ENCODE measurements at places on chromosomes 2 and 18.

DNA sequence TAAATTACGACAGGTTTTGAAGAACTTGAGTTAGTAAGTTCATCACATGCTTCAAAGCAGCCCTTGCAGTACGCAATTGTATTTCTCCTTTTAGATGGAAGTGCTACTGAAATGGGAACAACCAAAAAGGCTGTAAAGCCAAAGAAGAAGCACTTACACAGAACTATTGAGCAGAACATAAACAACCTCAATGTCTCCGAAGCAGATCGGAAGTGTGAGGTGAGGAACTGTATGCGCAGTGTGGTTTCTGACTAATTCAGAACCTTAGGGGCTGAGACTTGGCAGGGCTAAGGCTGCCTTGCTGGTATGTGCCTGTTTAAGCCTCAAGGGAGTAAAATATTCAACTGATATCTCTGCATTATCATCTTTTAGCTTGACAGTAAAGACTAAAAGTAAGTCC, 8.4 kb downstream of the NCAPH start:
- peak; percentile 98 for DNase-seq

DNA sequence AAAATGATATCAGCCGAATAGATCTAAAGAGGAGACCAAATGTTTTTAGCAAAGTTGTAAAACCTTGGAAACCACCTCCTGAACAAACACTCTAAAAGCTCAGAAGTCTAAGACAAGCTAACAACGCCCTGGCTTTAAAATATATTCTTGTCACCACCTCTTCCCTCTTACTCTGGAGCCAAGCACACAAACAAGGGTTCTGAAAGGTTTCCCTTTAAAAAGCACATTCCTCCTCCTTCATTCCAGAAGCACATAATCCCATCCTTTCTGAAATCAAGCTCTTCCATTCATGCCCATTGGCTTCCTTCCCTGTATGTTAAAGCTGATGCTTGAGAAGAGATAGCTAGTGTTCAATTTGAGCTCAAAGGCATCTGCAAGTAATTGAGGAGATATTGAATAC, 382.0 kb downstream of the LNPK start:
- no peak for DNase-seq

DNA sequence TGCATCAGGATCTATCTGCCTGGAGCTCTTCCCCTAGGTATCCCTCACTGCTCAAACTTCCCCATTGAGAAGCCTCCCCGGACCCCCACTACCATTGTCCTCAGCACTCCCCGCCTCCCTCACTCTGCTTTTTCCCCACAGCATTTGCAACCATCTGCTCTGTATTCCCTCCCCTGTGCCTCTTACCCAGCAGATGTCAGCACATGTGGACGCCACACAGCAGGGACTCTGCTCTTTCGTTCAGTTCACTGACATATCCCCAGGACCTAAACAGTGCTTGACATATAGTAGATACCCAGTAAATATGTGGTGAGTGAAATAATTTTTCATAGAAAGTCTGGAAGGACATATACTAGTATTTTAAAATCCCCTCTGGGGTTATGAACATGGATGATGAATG, 101.1 kb downstream of the TMEM247 start:
- DNase-seq = no peak

- DNase-seq = no peak
These were observed 28.2 kb upstream of the BIN1 start for GRCh38 chr2:127134833-127135830.

- no peak for DNase-seq
These were observed 383.3 kb downstream of the MTX2 start for GRCh38 chr2:176652300-176653182.

- no peak for DNase-seq
These were observed 25.4 kb downstream of the SH3YL1 start for GRCh38 chr2:238431-238830.

- no peak for DNase-seq
These were observed 122.6 kb upstream of the DNAJC10 start for GRCh38 chr2:182593394-182593975.

GRCh38 chr2:60628026-60628425, 74.6 kb upstream of the BCL11A start:
- no peak for DNase-seq

GRCh38 chr2:239934571-239935171, 90.5 kb downstream of the NDUFA10 start:
- DNase-seq = peak; percentile 14

GRCh38 chr2:183812091-183812490, 687.8 kb downstream of the NUP35 start:
- no peak for DNase-seq

GRCh38 chr2:241540401-241540770, 18.2 kb upstream of the BOK start:
- no peak for DNase-seq

- no peak for DNase-seq
These were observed 59.9 kb upstream of the GATA6 start for GRCh38 chr18:22109535-22109934.

DNA sequence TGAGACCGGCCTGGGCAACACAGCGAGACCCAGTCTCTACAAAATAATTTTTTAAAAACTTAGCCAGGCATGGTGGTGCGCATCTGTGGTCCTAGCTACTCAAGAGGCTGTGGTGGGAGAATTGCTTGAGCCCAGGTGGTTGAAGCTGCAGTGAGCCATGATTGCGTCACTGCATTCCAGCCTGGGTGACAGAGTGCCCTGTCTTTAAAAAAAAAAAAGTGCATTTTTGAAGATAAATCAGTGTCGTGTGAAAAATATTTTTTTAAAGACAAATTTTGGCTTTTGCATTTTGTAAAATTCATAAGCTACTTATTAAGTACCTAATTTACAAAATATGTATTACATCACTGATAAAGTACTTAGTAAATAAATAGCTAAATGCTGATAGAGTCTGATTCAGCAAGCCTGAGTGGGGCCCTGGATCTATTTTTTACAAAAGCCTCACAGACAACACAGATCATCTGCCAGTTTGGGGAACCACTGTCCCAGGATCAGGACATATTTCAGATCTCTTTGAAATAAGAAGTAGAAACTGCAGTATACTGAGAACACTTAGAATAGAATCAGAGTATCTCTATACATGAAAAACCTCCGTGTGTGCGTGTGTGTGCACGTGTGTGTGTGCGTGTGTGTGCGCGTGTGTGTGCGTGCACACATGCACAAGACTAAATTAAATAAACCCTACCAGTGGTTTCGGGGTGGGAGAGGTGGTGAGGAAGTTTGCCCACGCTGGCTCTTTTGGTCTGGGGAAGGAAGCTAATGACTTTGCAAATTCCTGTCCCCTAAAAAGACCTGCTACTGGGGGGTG, 61.6 kb downstream of the AAK1 start:
- peak; percentile 53 for DNase-seq

DNA sequence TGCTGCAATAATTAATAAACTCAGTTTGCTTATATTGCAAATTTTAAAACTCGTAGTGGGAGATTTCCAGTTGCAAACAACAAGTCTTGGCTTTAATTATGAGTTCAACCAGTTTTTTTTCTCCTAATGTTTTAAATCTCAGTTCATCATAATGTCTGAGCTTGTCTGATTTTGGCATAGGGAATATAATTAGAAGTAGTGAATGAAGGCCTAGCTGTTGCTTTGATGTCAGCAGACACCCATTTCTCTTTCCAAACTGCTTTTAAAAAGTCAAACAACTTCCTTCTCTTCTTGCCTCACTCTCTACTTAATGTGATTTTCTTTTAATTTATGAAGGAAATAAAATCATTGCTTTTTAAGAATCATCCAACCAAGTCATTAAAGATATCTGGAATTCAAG, 1462.1 kb downstream of the DPP10 start:
- DNase-seq = no peak

- DNase-seq = no peak
These were observed 108.2 kb upstream of the UBE2E3 start for GRCh38 chr2:180872255-180872654.

DNA sequence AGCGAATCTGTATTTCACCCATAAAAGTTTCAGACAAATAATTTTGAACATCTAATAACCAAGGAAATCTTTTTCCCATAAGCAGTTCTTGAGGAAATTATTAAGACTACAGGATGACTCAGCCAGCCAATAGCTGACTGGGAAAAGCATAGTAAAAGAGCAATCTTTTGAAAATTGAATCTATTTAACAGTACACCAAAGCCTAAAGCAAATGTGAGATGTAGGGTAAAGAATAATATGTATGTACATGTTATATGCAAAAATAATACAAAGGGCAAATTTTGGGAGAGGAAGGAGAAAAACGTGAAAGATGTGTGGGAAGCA, 12.6 kb upstream of the KDSR start:
- no peak for DNase-seq

- DNase-seq = no peak
These were observed 28.0 kb downstream of the KIAA2012 start for GRCh38 chr2:202101026-202101579.

DNA sequence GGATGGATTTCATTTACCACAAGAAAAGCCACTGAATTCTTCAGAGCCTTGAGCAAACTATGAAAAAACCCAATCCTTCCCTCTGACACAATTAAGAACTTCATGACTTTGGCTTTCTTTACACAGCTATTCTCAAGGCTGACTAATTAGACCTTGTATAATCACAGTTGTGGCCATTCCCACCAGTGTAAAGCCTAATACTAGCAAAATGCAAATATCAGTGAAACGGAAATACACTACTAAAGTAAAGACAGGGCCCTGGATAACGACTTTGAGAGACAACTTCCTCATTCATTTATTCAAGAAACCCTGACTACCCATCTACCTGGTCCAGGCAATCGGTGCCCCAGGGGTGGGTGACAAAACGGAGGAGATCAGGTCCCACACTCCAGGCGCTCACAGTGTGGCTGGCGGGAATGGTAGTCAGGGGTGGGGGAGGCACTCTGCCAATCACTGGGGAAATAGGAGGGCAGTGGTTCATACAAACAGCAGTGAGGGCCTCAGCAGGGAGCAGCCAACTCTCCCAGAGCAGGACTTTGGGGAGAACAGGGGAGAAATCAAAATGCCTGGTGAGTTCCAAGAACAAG, 28.1 kb downstream of the TMEM163 start:
- DNase-seq = no peak

- DNase-seq = no peak
These were observed 113.5 kb upstream of the NEDD4L start for GRCh38 chr18:57930476-57930875.

DNA sequence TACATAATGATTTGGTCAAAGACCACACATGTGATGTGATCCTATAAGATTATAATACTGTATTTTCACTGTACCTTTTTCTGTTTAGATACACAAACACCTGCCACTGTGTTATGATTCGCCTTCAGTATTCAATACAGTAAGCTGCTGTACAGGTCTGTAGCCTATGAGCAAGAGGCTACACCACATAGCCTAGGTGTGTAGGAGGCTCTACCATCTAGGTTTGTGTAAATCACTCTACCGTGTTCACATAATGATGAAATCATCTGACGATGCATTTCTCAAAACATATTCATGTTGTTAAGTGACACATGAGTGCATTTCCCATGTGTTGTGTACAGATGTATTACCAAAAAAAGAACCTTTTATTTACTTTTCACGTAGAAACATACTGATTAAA, 74.5 kb downstream of the USP40 start:
- DNase-seq = no peak

DNA sequence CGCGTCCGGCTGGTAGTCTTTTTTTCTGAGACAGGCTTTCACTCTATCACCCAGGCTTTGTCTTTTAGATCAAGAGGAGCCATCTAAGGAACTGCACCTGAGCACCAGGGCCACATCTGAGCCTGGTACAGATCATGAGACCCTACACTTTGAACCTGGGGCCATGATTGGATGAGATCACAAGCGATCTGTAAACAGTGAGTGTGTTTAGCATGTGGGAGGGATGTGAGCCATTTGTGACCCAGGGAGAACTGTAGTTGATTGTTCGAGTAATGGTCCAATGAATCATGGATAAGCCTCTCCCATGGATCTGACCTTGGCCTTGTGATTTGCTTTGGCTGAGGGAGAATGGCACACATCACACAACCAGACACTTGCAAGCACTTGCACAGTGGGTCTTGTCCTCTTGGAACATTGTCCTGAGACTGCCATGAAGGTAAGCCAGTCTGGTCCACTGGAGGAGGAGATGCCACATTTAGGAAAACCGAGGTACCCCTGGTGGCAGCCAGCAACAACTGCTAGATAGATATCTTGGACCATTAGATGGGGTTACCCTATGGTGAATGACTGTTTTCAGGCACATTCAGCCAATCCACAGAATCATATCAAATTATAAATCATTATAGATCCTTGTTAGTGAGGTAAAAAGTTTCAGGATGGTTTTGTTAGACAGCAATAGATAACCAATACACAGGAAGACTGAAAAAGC, 19.5 kb upstream of the DTNB start:
- DNase-seq = no peak

- peak; percentile 3 for DNase-seq
These were observed 55.3 kb upstream of the B3GNT2 start for GRCh38 chr2:62140426-62141141.

DNA sequence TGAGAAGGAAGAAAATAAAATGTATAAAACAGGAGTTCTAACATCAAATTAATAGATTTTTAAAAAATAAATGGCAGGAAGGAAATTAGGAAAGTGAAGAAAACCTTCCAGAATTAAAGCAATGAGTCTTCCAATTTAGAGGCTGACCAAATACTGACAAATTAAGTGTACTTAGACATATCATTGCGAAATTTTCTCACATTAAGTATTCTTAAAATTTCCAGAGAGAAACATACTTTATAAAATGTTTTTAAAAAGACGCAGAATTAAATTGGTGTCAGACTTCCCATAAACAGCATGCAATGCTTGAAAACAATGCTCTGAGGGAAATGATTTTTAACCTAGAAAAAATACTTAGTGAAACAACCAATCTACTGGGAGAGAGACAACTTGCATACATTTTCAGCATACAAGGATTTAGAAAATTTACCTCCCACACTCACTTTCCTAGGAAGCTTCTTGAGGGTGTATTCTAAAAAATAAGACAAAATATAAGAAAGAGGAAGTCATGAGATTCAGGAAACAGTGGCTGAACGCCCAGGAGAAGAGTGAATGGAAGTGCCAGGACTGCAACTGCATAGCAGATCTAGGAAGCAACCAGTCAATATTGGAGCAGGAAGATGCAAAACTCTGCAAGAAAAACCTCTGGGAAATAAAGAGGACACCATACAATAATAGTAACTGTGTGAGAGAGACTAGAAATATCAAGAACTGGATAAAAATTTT, 339.9 kb downstream of the ADCYAP1 start:
- no peak for DNase-seq

DNA sequence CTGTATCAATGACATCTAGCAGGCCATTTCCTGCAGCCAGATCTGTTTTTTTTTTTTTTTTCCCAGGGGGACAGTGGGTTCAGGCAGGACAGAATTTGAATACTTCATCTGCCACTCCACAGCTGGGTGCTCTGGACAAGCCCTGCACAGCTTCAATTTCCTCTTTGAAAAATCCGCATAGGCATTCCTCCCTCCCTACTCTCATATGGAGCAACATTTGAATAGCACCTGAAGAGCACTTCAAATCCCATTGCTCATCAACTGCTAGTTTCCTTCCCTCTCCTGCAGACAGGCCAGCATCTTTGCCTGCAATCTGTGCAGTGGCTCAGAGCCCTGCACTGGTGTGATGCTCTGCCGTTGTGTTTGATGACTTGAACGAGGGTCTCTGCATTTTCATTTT, 326.3 kb downstream of the TSN start:
- no peak for DNase-seq

Measured in T-helper 2 cell (primary cell).